ENCODE measurements at places on chromosomes 5 and 9. TPM values are rescaled to one million over a fixed set of nuclear protein-coding genes. Genes with fewer than 3 reads are reported as not detected.
A peak's percentile ranks its signal among the peaks of the same experiment; 100 is the strongest.

GRCh38 chr5:170235876-170236864 lies 3.4 kb downstream of the C5orf58 start:
- no peak for DNase-seq

DNA sequence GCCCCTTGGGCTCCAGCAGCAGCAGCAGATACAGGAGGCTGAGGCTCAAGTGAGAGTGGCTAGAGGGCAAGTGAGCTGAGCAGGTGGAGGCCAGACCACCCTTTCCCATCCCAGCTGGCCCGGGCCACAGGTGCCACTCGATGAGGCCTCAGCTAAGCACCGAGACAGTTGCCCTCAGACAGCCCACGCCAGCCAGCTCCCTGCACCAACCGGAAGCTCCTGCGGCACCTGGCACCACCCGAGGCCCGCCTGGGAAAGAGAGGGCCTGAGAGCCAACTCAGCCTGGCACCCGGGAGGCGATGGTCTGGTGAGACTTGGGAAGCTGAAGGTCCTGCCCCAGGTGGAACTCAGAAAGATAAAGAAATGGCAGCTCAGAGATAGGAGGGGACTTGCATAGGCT lies 28.3 kb upstream of the TTLL11 start:
- DNase-seq, result no peak

GRCh38 chr9:14433351-14434157 lies 119.6 kb upstream of the NFIB start:
- DNase-seq, result no peak

GRCh38 chr5:45385321-45386058 lies 310.7 kb downstream of the HCN1 start:
- DNase-seq, result no peak

DNA sequence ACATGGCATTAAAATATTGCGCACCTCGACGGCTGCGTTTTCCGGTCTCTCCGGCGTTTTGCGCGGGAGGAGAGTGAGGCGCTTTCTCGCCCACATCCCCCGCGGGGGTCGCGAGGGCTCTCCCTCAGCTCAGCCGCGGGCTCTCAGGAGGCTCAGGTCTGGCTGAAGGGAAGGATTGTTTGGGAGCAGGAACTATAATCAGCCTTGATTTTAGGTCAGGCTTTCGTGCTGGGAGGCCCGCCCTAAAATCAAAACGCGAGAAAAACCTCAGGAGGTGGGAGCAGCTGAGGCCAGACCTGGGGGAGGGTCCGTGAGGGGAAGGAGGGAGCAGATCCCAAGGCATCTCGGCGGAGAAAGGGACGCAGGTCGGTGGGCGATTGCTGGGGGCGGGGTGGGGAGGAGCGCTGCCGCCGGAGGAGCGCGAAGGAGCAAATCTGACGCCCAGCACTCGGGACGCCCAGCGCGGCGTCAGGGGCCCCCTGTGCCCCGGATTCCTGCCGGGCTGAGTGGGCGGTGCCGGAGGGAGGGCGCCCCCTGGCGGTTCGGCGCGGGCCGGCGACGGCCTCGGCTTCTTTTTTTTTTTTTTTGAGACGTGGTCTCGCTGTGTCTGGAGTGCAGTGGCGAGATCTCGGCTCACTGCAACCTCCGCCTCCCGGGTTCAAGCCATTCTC lies 18.7 kb upstream of the RNF130 start:
- DNase-seq, result peak; percentile 78

- DNase-seq, result no peak
These were observed 194.3 kb downstream of the PALM2AKAP2 start for GRCh38 chr9:109974143-109974917.

GRCh38 chr9:107949061-107949460 lies 459.5 kb upstream of the KLF4 start:
- DNase-seq, result no peak

DNA sequence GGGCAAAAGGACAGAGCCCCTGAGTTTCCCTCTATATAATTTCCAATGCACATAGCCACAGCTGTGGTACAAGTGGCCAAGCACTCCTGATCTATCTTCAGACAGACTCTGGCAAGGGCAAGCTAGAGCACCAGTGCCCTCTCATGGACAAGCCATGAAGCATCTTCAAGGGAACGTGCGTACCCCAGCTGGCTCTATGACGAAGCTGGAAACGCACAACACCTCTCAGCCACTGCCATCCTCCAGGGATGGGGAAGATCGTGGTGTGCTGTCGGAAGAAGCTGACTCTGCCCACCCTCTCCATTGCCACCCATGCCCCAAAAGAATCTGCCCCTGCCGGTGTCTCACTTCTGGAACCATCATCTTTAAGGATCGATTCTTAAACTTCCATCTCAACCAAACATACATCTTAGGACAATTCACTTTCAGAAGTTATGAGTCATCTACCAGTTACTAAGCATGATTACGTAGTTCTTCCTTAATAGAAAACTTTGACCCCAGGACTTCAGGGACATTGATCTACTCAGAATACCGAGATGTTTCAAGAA lies 482.9 kb downstream of the AGTPBP1 start:
- peak; percentile 77 for DNase-seq

GRCh38 chr9:4124266-4124665 lies 175.6 kb downstream of the GLIS3 start:
- DNase-seq, result no peak

- DNase-seq, result no peak
These were observed 12.6 kb downstream of the JAK2 start for GRCh38 chr9:4997631-4998030.

DNA sequence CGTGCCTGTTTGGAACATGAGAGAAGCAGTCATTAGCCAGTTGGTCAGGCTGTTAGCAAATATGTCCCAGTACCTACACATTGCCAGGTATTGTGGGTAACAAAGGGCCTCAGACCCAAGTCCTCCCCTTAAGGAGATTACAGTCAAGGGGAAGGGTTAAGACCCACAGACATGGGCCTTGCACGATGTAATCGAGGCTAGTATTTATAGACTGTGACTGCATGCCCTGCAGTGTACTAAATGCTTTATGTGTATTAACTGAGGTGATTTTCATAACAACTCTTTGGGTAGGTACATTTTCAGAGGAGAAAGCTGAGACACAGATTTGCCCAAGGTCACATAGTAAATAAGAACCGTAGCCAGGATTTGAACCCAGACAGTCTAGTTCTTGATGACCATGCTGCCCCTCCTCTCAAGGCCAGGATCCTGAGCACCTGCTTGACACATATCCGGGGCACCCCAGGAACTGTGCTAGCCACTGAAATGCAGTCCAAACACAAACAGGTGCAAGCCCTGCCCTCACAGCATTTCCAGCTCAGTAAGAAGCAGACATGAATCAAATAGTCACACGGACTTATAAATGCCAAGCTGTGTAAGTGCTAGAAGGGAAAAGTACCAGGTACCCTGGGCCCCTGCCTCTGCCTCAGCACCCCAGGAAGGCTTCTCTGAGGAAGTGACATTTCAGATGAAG lies 32.0 kb upstream of the GRPEL2 start:
- DNase-seq, result no peak

DNA sequence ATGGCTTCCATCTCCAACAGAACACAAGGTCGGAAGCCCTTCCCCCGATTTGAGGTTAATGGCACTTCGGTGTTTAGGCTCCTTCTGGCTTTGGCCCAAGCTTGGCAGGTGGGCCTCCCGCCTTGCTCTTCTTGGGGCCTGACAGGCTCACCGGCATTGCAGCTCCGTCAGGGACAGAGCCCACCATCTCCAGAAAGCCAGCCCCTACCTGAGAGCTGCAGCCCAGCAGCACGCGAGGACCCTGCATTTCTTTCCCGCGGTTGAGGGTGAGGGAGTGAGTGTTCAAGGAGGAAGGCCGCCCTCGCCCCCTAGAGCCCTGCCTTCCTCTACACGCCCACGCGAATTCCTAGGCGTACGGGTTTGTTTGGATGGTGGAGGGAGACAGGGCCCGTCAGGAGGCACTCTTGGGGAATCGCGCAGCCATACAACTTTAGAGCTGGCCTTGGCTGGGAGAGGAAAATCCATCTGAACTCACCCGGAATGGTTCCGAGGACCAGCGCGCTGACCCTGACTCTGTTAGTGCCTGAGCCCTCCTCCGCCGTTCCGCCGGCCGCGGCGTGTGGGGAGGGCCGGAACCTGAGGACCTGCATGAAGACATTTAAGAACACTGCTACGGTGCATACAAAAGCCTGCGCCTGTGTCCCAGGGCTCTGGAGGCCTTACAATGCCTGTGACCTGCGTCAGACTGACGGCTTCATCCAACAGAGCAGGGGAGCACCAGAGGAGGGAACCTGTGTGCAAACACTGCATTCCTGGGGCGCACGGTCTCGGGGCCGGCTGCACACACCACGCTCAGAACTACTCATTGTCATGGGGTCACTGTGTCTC lies 73.8 kb downstream of the MRPL36 start:
- no peak for DNase-seq

DNA sequence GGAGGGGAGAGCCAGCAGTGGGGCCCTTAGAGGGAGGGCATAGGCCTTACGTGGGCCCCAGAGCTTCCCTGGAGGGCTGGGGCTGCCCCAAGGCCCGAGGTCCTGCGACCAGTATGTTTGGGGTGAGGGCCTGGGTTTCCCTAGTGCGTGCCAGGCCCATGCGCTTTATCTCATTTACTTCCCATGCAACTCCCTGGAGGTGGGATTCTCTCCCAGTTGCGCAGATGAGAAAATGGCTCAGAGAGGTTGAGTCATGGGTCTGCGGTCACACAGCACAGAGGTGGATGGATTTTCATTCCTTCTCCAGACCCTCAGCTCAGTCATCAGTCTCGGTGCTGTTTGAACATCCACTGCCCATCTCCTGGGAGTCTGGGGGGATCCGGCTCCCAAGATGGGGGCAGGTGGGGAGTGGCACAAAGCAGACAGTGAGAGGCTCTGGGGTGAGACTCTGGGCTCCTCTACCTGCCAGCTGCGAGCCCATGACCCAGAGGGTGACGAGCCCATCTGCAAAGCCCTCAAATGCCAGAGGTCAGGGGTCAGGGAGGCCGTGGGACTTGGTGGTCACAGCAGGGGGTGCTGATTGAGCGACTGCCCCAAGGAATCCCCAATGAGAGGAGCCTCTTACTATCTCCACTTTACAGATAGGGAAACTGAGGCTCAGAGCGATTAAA lies 171.2 kb downstream of the GAPVD1 start:
- DNase-seq, result no peak

RLN2 gene
- 2.1 TPM for polyA plus RNA-seq

GRPEL2 gene
- 23.1 TPM for polyA plus RNA-seq

OTP gene
- not detected for polyA plus RNA-seq

IFT74 gene
- 50.1 TPM for polyA plus RNA-seq

SLC36A3 gene
- not detected for polyA plus RNA-seq

NUTM2G gene
- polyA plus RNA-seq, result 1.1 TPM

ROR2 gene
- 17.1 TPM for polyA plus RNA-seq

ZCCHC9 gene
- polyA plus RNA-seq, result 46.7 TPM

POMT1 gene
- 44.6 TPM for polyA plus RNA-seq

VCAN gene
- 398 TPM for polyA plus RNA-seq
